ENCODE measurements at places on chromosomes 11 and 22. TPM values are rescaled to one million over a fixed set of nuclear protein-coding genes. Genes with fewer than 3 reads are reported as not detected.
A peak's percentile ranks its signal among the peaks of the same experiment; 100 is the strongest.

- DNase-seq = no peak
Observed at GRCh38 chr11:7787239-7787638, 9.5 kb downstream of the OR5P2 start.

GRCh38 chr22:38009000-38009806, 24.8 kb upstream of the SOX10 start:
- no peak for DNase-seq

DNA sequence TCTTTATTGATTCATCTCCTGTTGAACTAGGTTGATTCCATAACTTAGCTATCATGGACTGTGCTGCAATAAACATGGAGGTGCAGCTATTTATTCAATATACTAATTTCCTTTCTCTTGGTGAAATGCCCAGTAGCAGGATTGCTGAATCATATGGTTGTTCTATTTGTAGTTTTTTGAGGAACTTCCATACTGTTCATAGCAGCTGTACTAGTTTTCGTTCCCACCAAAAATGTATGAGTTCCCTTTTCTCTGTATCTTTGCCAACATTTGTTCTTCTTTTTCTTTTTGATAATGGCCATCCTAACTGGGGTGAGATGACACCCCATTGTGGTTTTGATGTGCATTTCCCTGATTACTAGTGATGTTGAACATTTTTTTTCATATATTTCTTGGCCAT, 87.2 kb upstream of the NAV2 start:
- no peak for DNase-seq

GRCh38 chr11:130808541-130808940, 107.7 kb downstream of the SNX19 start:
- no peak for DNase-seq

DNA sequence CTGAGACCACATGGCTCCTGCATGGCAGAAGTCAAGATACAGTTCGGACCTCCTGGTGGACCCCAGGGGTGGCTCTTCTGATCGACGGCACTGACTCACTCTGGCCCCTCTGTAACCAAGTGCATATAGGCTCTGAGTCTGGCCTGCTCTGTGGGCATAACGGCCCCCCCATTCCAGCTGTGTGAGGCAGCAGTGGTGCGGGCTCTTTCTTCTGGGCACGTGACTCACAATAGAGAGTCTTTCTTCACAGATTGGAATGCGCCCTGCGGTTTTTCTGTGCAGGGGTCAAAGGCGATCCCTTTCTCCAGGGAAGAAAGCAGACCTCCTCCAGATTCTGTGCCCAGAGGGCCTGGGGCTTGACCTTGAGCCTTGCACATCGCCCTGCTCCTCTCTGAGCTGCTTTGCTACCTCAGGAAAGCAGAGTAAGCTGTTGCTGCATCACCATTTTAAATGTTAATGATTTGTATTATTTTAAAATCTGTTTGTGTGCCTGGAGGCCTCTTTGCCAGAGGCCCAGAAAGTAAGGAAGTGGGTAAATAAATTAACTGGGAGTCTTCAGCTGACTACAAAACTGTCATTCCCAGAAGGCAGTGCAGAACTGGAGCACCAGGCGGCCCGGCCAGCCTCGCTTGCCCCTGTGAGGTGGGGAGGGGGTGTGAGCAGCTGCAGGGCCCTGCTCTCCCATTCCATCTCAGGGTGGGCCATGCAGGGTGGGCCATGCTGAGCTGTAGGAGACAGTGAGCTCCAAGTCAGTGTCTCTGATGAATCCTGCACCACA, 199.0 kb downstream of the GRIK4 start:
- peak; percentile 92 for DNase-seq

GRCh38 chr11:61453695-61454094, 23.8 kb downstream of the SDHAF2 start:
- no peak for DNase-seq

- no peak for DNase-seq
Observed at GRCh38 chr11:106913141-106913540, 105.1 kb downstream of the GUCY1A2 start.

DNA sequence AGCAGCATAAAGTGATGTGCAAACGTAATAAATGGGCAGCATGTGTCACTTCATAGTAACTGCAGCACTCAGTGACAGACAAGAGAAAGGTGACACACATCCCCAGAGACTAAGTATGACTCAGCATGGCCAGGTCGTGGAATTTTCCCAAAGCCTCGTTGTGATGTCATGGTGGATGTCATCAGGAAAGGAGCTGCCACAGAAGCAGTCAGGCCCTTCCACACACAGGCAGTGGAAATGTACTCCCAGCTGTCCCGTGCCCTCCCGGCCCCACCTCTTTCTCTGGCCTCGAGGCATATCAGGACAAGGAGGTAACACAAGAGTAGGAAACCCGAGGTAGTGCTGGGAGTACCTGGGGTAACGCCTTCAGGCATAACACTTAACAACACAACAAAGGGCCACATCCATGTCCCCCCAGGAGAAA, 8.1 kb downstream of the PC start:
- DNase-seq = peak; percentile 89

- DNase-seq = no peak
Observed at GRCh38 chr22:22061085-22062077, 78.8 kb upstream of the TOP3B start.

Gene SHISAL1
- 0.05 TPM for total RNA-seq

Gene PAX6
- 4.2 TPM for total RNA-seq

Gene OR5B2
- total RNA-seq = not detected

Gene TSSK2
- not detected for total RNA-seq
